ENCODE measurements at places on chromosomes 1 and 21.

DNA sequence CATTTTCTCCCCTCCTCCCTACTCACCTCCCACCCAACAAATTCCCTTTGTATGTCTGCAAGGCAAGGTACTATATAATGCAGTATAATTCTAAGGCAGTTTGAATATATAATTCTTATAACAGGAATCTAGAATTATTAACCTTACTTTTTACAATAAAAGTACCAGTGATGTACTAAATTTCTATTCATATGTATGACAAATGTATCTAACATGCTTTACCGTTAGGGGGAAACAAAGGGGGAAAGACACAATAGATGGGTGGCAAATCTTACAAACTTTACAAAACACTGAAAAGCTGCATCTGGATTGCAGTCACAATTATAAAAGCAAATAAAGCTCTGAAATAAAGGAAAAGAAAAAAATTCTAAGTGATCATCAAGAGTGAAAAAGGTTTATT, 2.3 kb downstream of the PIK3R3 start:
- DNase-seq = no peak

DNA sequence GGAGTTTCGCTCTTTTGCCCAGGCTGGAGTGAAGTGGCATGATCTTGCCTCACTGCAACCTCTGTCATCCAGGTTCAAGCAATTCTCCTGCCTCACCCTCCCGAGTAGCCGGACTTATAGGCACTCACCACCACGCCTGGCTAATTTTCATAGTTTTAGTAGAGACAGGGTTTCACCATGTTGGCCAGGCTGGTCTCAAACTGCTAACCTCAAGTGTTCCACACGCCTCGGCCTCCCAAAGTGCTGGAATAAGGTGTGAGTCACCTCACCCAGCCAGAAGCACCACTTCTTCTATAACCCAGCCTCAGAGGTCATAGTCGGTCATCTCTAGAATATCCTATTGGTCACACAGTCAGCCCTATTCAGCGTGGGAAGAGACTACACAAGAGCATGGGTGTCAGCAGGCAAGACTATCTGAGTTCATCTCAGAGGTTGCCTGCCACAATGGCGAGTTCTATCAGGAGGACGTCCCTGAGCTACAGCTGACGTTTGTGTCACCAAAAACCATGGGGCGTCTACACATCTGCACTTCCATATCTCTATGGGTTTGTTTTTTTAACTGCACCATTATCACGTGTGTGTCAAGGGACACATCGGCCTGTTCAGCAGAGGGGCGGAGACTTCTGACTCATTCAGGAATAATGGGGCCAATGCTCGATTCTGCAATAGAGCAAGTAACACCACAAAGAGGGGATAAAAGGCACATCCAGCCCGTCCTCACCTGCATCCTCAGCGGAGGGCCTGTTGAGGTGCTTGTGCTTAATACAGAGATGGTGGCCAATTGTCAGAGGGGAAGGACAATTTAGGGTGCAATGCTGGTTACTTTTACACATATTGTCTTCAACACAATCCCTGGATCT, 256.3 kb upstream of the IRF2BP2 start:
- DNase-seq = no peak

GRCh38 chr1:15918962-15919715, 56.8 kb downstream of the ZBTB17 start:
- DNase-seq = no peak

GRCh38 chr1:230669543-230669942, 27.3 kb downstream of the COG2 start:
- DNase-seq = no peak

- no peak for DNase-seq
These were observed 5.9 kb upstream of the PRKAA2 start for GRCh38 chr1:56639211-56639610.

DNA sequence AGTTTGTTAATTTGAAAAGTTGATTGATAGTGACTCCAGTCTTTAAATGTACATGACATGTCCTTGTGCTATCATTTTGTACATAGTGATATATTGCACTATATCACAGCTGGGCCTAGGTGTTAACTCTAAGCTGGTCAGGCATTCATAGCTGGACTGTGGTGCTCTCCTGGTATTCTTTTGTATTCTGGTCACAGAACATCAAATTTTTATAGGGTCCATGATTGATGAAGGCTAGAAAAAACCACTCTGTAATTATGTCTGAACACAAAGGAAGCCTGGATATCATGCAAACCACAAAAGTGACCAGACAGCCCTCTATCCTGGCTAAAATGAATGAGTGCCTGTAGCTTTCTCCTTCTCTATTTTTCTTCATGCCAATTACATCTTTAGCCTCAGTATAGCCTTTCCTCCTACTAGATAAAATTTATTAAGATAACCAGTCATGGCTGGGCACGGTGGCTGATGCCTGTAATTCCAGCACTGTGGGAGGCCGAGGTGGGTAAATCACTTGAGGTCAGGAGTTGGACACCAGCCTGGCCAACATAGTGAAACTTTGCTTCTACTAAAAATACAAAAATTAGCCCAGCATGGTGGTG, 134.9 kb upstream of the B3GALT2 start:
- DNase-seq = no peak
